Fibroblast of skin of right quadriceps (primary cell): ENCODE measurements at places on chromosomes 12 and 14.
A peak's percentile ranks its signal among the peaks of the same experiment; 100 is the strongest.

- DNase-seq = no peak
Observed at GRCh38 chr14:97283426-97283825, 486.2 kb downstream of the VRK1 start.

- DNase-seq = no peak
Observed at GRCh38 chr14:73243341-73243740, 6.0 kb downstream of the PAPLN start.

DNA sequence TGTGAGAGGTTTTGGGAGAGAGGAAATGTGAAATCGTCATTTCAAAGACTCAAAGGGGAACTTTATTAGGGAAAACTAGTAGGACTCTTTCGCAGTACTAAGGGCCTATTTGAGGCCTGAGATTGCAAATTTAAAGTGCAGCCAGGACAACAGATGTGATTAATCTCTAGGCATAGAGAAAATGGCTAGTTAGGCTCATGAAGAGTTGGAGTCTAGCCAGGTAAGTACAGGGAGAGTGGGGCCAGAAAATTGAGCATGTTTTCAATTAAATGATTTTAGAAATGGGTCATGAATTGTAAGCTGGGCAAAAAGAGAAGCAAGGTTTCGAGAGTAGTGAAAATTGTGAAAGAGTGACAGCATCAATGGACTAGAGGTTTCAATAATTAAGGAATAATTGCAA, 91.9 kb upstream of the LMNTD1 start:
- DNase-seq = peak; percentile 44

- peak; percentile 67 for DNase-seq
Observed at GRCh38 chr12:49636979-49637755, 13.8 kb downstream of the PRPF40B start.

GRCh38 chr12:128267131-128267622, at the start of gene TMEM132C:
TSS of gene TMEM132C (plus strand) at chr12:128267170. CDS start at chr12:128267403, 233 bp downstream.
- DNase-seq = no peak

GRCh38 chr12:128250096-128250495, 16.9 kb upstream of the TMEM132C start:
- no peak for DNase-seq

- no peak for DNase-seq
Observed at GRCh38 chr14:77036484-77037214, 8.1 kb upstream of the IRF2BPL start.

GRCh38 chr12:63782466-63782865, 2.8 kb downstream of the RXYLT1 start:
- DNase-seq = no peak

DNA sequence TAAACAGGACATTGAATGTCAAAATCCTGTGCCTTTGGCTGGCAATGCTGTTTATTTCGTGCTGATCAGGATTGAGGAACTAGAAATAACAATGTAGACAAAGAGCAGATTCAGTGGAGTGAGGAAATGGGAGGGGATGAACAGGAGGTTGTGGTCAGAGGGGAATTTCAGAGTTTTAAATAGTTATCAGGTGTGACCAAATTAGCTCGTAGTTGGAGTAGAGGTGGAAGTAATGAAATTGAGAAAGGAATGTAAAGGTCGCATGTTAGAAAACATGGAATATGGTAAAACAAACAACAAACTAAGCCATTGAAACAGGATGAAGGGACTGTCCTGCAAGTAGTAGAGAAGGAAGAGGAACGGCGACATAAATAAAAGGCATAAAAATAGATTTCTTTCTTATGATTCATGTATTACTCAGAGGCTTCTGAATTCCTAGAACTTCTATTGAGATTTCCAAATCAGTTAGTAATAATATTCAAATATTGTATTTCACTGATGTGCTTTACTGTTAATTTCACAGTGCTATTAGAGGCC, 9.5 kb upstream of the SAV1 start:
- peak; percentile 77 for DNase-seq

- no peak for DNase-seq
Observed at GRCh38 chr12:118520214-118521035, 144.1 kb downstream of the SUDS3 start.

- no peak for DNase-seq
Observed at GRCh38 chr14:38808734-38809455, 294.1 kb downstream of the SEC23A start.

GRCh38 chr12:69708649-69709048, 9.5 kb upstream of the BEST3 start:
- no peak for DNase-seq

GRCh38 chr14:22819151-22819988, 4.1 kb upstream of the SLC7A7 start:
- peak; percentile 51 for DNase-seq

GRCh38 chr12:67647181-67647798, 1.3 kb upstream of the DYRK2 start:
- no peak for DNase-seq

- peak; percentile 61 for DNase-seq
Observed at GRCh38 chr12:114287821-114288525, 118.0 kb downstream of the TBX5 start.

DNA sequence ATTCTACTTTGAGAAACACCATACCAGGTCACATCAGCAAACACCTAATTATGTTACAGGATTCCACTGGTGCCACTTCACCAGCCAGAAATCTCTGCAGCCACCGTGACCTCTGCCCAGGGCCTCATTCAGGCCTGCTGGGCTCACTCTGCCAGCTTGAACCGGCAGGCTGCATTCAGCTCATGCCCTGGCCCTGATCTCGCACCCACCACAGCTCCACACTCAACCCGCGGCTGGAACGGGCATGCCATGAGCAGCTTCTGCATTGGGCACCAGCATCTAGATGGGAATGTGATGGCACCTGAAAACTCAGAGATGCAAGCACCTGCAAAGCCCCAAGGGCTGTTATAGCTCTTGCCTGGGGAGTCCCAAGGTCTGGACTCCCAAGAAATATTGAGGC, 168.7 kb downstream of the DPY19L2 start:
- no peak for DNase-seq

DNA sequence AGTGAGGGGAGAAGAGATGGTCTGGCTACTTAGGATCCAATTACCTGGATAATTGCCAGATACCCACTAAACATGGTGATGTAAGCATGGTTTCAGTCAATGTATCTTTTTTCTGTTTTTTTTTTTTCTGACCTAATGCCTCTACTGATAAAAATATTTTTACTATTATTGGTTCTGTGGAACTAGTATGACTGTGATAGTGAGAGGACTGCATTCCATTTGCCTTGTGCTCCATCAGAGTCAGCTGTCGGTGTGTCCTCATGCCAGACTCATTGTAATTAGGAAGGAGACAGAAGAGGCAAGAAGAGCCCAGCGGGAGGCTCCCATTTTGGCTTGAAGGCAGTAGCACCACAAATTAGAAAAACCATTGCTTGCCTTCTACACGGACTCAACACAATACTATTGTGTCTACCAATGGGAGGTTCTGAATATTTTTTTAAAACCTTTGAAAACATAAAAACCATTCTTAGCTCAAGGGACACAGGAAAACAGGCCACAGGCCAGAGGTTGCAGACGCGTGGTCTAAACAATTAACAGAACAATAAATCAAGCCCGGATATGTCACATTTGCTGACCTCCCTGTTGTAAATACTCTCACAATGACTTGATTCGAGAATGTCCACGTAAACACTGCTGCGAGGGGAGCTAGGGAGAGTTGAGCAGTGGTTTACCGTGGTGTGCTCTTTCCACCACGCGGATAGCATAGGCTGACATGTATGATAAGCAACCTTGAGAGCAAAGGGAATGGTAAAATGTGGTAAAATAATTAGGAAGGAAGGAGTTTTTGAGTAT, 13.5 kb upstream of the DCP1B start:
- DNase-seq = peak; percentile 32
